Stimulated activated CD4-positive, alpha-beta T cell treated with anti-CD3 and anti-CD28 coated beads, Interleukin-12 subunit alpha, Interleukin-12 subunit beta, amount 100 ng/mL, for 48 hours (primary cell): ENCODE measurements at places on chromosomes 1 and 21.

- no peak for DNase-seq
These were observed 3.0 kb downstream of the BACH1 start for GRCh38 chr21:29301691-29302090.

DNA sequence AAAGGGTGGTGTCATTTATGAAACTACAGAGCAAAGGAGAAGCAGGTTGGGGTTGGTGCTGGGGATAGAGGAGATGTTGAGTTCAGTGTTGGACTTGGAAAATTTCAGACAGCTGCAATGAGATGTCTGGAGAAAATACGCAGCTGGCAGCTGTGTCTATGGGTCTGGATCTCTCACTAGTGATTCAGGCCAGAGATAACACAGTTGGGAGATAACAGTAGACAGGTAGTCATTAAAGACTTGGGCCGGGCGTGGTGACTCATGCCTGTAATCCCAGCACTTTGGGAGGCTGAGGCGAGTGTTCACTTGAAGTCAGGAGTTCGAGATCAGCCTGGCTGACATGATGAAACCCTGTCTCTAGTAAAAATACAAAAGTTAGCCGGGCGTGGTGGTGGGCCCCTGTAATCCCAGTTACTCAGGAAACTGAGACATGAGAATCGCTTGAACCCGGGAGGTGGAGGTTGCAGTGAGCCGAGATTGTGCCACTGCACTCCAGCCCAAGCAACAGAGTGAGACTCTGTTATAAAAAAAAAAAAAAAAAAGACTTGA is 2.5 kb upstream of the TFAP2E start:
- no peak for DNase-seq

DNA sequence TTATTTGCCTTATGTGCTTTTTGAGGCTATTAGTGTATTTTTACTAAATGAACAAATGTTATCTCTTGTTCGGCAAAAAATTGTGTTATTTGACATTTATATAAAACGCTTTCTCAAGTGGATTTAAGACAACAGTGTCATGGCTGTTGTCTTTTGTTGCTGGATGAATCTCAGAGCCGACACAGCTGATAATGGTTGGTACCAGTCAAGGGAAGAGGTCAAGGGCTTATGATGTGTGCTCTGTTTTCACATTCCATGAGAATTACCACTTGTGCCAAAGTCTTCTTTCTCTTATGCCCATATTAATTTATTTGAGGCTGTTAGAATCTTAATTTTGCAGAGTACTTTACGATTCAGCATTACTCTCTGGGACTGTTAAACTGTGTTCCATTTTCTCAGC is 17.9 kb upstream of the CD101 start:
- no peak for DNase-seq

DNA sequence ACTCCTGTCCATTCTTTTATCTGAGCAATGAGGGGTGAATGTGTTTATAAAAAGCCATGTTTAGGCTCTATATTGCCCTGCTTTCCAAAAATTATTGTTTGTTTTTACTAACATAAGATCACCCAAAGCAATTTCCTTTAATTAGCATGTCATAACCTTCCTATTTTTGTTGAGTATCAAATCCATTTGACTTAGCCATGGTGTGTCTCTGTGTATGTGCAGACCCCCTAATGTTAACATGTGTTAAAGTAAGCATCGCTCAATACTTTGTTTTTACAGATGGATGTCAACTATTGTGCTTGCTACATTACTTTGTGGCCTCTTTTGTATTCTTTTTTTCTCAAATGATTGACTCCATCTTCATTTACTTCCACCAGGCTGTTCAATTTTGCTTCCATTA is 585.4 kb downstream of the USP25 start:
- DNase-seq: no peak

DNA sequence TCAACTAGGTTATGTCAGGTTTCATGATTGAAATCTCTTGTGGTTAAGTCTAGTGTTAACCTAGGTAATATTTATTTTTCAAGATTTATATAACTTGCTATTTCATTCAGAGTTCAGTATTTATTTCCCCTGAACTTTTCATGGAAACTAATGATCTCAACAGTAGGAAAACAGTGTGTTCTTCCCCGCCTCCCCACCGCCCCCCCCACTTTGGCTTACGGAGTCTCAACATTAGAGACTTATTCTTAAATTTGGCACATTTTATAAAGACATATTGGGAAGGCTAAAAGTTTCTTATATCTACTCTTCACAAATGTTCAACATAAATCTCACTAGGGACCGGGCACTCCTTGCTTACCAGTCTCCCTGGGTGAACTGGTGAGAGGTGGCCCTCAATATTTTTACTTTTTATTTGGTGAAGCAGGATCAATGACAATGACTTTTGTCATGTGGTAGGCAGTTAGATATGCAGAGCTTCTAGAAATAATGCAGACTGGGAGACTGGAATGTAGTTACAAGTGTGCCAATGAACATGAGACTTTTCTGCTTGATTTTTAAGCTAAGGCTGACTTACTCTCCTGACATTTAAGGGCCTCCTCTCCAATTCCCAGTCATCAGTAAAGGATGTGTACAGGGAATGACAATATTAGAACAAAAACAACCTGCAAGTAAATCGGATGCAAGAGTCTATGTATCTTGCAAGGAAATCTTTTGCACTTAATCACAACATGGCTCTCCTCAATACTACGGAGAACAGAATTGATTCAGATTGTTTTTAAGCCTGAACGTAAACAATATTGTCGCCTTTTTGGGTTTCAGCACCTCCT is 1.7 kb upstream of the MAN1A2 start:
- no peak for DNase-seq

DNA sequence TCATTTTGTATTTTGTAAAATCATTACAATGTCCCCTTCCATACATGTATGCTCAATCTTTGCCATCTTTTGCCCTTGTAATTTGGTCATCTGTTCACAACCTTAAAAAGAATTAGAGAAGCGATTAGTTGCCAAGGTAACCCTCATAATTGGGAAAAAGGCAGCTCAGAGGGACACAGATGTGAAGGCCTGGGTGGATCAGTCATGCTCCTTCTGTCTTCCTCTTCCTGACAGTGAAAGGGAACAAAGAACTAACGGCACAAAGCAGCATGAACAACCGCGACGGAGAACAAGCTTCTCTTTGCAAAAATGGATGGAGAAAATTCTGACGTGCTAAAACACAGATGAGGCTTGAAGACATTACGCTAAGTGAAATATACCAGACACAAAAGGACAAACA is 78.7 kb upstream of the COG2 start:
- no peak for DNase-seq

DNA sequence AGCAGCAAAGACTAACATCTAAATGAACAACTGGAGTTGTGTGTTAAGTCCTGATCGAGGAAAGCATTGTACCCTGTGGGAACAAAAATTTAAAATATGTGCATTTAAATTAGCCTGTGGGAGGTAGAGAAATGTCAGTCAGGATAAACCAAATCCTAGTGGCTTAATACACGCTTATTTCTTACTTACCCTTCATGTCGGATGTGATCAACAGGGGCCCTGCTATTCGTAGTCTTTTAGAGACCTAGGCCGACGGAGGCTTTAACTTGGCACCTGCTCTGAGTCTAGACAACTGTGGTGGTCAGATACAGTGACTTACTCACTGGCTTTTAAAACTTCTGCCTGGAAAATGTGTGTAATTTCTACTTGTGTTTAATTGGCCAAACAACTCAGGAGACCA is 10.2 kb downstream of the GSTM3 start:
- DNase-seq: no peak

DNA sequence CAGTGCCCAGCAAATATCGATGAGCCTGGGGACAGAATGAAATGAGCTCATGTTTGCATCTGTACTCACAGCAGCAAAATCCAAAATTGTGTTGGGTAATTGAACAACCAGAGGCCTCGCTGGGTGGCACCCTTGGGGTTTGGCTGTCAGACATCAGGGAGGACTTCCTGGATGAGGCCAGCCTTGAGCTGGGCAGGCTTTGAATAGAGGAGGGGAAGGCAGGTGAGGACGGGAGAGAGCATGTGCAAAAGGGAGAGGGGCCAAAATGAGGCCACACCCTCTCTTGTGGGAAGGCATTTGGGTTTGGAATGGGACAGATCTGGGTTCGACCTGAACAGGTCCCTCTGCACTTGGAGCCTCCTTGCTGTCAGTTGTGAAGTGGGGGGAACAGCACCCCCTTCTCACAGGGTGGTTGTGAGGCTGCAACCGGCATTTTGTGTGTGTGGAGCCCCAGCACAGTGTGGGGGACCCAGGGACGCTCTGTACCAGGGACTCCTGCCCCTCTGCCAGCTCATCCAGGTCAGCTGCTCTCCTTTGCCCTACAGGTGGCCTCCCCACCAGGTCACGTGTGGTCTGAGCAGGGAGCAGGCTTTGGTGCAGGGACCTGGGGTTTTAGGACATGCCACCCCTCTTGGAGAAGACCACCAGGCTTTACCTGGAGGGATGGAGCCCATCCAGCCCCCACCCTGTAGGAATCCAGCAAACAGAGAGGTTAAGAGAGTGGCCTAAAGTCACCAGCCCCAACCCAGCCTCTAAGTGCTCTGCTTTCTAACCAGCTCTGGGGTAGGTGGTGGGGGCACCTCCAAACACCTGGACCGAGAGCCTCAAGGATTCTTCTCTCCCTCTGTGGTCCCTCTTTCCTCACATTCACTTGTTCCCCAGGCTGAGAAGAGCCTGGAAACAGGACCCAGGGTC is 521.8 kb downstream of the PTPRU start:
- DNase-seq: no peak

- no peak for DNase-seq
These were observed 163.2 kb upstream of the HMCN1 start for GRCh38 chr1:185570962-185571361.

- DNase-seq: no peak
These were observed 49.0 kb downstream of the TOMM20 start for GRCh38 chr1:235079443-235080296.

DNA sequence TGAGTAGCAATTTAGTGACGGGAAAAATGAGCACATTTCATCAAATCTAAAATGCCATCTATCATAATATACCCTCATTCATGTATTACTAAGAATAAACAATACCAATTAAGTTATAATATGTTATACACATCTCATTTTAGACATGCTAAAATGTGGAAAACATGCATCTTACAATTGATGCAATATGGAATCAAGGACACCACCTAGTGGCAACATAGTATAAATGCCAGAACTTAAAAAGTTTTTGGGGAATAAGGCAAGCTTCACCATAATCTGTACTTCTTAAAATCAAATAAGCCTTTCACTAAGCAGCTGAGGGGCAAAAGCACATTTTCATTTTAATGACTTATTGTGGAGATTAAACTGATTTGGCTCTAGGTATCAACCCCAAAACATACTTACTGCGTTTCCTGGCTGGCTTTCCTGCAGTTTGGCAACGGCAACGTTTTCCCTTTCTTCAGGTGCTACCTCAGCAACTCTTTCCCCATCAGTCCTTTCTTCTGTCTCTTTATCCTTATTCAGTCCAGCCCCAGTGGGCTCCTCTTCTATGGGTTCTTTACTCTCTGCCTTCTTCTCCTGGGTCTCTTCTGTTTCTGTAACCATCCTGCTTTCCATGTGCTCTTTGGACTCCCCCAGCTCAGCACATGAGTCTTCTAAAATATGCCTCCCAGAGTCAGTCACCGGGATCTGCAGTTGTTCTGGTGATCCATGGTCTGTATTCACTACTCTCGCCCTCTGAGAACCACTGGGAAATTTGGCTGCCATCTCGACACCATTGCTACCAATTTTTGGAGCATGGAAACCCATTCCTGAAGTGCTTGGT is 11.4 kb downstream of the SDE2 start:
- no peak for DNase-seq

GRCh38 chr1:58739856-58740466 is 40.1 kb upstream of the MYSM1 start:
- no peak for DNase-seq

DNA sequence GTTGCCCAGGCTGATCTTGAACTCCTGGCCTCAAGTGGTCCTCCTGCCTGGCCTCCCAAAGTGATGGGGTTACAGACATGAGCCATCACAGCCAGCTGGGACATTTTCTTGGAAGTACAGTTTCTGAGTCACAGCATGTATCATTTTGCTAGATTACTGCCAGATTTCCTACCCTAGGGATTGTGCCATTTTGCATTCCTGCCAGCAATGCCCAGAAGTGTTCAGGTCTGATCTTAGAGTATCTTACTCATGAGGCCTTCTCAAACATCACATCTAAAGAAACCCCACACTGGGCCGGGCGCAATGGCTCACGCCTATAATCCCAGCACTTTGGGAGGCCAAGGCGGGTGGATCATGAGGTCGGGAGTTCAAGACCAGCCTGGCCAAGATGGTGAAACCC is 10.2 kb downstream of the BMP8A start:
- no peak for DNase-seq

GRCh38 chr1:185561629-185562028 is 172.6 kb upstream of the HMCN1 start:
- DNase-seq: no peak

DNA sequence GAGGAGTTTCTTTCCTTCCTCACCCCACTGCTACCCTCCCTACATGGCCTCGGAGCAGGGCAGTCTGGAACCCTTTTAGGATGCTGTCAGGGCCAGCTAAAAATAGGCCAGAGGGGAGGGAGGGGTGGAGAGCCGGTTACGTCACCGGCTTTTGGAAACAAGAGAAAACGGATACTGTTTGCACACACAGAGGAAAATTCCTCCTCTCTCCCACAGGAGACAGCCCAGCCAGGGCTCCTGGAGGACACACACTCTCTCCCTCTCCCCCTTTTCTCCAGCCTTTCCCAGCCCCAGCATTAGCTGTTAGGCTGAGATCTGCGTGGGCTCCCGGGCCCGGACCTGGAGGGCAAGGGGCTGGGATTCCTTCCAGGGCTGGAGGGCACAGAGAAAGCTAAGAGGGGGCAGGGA is 20.0 kb upstream of the ALDH4A1 start:
- no peak for DNase-seq

DNA sequence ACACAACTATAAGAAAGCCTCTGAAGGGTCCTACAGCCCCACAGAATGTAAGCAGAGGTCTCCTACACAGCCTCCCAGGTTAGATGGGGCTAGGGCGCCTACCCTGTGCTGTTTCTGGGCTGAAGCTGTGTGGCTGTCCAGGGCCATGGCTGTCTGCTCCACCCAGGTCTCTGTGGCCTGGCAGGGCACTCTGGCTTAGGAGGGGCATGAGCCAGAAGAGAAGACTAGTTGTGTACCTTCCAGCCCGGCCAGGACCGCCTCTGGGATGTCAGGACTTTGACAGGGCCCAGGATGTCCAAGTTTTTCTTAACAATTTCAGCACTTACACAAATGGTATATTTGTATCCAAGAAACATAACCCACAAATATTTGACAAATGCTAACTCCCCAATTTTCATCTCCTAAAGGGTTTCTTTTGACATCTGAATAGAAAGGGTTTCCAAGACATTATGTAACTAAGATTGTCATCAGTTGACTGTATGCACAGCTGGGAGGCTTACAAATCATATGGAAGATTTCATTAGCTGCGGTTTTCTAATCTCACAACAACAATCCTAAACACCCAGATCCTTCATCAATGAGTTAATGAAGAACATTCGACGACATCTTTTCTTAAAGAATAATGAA is 80.5 kb downstream of the HSF2BP start:
- DNase-seq: no peak

DNA sequence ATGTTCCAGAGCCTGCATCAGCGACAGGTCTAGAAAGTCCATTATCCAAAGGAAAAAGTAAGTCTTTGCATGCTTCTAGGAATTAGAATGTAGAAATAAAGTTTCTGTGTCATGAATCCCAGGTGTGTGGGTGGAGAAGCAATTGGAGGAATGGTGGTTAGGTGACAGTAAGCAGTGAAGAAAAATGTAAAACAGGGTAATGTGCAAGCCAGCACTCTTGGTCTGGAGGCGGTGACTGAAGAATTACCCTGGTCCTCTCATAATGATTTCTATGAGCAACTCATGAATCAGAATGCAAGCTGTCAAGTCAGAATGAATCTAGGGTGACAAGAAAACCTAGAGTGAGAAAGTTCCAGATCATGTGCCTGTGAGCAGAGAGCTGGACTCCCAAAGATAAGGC is 33.6 kb downstream of the PLPPR4 start:
- DNase-seq: no peak
